AG04449 (cell line): ENCODE measurements at places on chromosomes 3 and 15.

DNA sequence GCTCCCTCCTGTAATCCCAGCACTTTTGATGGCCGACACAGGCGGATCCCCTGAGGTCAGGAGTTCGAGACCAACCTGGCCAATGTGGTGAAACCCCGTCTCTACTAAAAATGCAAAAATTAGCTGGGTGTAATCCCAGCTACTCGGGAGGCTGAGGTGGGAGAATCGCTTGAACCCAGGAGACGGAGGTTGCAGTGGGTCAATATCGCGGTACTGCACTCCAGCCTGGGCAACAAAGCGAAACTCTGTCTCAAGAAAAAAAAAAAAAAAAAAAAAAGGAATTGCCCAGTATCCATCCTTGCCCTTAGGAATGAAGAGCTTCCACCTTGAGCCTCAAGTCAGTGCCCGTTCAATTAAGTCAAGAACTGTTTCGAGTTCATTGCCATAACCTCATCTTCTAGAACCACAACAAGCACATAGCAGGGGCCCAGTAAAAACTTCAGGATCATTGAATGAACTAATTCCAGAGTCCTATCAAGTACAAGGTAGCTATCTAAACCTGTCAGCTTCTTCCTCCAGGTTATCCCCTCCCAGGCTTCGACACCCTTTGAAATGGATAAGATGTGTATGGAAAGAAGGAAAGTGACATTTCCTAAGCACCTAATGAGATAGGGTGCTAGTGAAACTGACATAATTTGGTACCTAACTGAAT is 826 bp downstream of the DBR1 start:
- no peak for DNase-seq

DNA sequence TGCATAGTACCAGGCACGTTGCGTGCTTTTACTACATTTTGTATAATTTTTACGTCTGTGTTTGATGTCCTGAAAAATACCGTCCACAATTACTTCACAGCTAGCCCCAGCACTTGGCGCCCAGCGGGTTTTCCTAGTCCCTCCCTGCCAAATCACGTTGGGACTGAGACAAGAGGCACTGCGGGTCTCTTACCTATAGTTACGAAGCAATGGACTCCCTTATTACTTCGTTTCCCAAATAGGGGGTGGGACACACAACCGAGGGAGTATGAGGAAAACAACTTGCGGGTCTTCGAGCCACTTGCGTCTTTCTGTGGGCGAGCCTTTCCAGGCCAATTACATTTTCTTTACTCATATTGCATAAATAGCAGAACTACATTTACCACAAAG is 620 bp upstream of the CMSS1 start:
- DNase-seq: no peak

DNA sequence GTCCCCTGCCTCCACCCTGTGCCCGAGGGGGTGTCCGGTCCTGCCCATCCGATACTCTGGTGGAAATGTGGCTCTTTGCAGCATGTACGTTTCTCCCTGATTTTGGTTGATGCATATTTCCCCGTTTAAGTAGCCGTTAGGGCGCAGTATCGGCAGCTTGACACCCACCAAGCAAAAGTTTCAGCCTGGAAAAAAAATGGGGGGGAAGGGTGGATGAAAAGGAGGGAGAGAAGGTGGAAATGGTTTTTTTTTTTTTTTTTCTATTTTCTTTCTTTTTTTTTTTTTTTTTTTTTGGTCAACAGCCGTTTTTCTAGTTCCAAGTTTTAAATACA is 1.3 kb downstream of the RAP2B start:
- no peak for DNase-seq

DNA sequence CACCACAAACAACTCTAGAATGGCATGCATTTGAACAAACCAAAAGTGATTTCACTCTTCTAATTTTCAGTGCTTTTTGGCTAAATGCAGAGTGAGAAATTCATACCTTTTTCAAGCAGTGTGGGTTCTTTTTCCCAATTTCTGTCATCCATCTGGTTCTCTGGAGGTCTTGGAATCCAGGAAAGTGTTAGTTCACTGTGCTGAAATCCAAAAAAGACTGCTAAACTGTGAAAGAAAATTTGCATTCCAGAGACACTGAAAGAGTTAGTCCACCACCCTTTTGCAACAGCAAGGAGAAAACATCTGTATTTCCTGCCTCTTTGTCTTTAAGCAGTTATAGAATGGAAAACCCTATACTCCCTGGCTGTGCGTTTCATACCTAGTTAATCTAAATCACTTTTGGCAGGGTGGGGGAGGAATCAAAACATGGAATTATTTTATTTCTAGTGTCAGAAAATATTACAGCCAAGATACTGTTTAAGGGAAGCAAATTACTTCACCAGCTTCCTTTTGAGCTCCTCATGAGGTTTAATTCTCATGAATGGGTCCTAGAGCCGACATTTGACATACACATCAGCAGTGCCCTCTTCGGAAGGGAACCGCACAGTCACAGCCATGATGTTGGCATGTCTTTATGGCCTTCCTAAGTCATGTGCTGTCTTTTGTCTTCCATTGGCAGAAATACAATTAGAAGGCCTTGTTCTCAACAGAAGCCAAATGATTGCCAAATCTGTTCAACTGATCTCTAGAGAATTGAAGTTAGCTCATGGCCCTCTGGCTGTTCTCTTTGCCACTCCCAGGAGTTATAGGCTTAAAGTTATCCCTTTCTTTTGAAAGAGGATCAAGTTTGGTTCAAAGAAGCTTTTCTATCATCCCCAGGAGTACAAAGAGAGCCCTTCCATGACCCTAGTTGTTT is 317.7 kb upstream of the TPRG1 start:
- no peak for DNase-seq
